ENCODE measurements at places on chromosomes 11 and 22. TPM values are rescaled to one million over a fixed set of nuclear protein-coding genes. Genes with fewer than 3 reads are reported as not detected.

OR8D2 gene
- total RNA-seq = not detected

DNA sequence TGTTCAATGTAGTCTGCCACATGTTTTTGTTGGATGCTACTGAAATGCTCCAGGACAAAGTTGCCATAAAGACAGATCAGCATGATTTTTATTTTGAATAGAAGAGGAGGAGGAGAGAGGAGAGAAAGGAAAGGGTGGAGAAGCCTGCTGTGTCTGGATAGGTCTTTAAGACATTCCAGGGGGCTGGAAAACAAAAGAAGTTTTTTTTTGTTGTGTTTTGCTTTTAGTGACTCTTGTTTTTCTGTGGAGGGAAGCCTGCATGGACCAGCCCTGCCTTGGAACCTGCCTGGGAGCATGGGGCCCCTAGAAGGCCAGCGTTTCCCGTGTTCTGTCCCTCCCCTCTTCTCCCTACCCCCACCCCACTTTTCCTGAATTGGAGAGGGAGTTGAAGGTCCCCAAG lies 2.3 kb downstream of the TSPAN18 start:
- DNase-seq = no peak

DNA sequence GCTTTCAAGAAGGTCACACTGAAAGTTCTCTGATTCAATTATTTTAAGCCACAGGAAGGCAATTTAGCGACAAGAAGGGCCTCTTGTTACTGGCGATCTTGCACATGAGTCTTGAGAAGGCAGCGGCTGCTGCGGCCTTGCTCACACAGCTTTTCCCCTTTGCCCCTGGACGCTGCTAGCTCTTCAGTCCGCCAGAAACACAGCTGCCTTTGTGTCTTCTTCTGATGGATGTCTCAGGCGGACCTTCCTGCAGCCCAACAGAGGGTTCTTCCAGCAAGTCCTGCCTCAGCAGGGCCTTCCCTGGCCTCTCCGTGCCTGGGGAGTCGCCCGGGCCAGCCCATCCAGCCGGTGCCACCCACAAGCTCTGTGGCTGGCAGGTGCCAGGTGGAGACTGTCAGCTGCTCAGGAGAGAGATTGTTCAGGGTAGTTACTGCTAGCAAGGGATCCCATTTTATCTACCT lies 59.4 kb downstream of the PKNOX2 start:
- no peak for DNase-seq

DNA sequence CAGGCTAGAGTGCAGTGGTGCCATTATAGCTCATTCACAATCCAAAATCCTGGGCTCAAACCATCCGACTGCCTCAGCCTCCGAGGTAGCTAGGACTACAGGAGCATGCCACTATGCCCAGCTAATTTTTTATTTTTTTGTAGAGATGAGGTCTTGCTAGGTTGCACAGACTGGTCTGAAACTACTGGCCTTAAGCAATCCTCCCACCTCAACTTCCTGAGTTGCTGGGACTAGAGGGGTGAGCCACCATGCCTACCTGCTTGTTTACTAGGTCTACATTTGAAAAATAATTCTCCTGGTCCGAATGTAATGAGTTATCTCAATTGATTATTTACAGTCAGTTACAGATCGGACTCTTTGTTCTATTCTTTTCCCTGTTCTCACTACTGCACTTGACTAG lies 22.0 kb downstream of the TAF1D start:
- DNase-seq = no peak

DNA sequence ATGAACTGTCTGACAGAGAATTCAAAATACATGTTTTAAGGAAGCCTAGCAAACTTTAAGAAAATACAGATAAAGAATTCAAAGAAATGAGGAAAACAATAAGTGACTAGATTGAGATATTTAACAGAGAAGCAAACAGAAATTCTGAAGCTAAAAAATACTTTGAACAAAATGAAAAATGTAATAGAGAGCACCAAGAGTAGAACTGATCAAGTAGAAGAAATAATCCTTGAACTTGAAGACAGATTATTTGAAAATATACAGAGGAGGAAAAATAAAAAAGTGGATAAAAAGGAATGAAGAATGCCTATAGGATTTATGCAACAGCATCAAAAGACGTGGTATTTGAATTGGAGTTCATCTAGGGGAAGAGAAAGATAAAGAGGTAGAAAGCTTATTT lies 101.9 kb upstream of the OR4B1 start:
- no peak for DNase-seq

DNAJB7 gene
- not detected for total RNA-seq
